GM12878 (cell line): ENCODE measurements at places on chromosomes 16 and 17. TPM values are rescaled to one million over a fixed set of nuclear protein-coding genes. Genes with fewer than 3 reads are reported as not detected.

- DNase-seq: no peak
Measured at GRCh38 chr17:33686171-33686570, 393.1 kb upstream of the ASIC2 start.

GRCh38 chr17:48409607-48410006, 20.4 kb downstream of the SKAP1 start:
- no peak for DNase-seq

DNA sequence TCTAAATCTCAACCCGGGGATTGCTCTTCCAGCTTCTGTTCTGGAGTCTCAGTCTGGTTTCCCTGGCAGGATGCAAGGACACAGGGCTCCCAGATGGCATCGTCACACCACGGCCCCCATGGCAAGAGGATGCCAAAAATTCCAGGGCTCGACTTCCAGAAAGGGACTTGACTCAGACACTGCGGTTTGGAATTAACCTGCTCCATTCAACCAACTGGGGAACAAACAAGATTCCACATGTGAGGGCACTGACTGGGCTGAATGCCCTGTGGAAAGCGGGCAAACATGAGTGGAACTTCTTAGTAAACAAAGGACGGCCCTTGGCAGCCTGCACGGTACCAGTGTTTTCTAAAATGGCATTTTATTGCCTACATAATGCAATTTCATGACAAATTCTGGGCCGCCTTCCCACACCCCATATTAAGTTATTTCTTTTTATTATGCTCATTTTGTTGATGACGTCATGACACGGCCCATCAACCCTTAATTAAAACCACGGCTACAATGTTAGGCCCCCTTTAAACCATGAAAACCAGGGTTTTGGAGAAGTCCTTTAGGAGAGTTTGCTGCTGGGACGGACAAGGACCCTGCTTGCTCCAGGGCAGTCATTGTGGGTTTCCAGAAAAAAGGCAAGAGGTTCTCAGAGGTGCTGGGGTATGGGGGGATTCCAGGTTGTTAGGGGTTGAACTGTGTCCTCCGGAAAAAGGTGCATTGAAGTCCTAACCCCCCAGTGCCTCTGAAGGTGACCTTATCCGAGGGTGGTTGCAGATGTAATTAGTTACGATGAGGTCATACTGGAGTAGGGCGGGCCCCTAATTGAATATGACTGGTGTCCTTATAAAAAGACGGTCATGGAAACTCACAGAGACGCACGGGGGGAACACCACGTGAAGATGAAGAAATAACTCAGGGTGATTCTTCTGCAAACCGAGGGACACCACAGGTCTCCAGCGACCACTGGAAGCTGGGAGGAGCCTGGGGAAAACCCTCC, 205.6 kb downstream of the FOXL1 start:
- no peak for DNase-seq

DNA sequence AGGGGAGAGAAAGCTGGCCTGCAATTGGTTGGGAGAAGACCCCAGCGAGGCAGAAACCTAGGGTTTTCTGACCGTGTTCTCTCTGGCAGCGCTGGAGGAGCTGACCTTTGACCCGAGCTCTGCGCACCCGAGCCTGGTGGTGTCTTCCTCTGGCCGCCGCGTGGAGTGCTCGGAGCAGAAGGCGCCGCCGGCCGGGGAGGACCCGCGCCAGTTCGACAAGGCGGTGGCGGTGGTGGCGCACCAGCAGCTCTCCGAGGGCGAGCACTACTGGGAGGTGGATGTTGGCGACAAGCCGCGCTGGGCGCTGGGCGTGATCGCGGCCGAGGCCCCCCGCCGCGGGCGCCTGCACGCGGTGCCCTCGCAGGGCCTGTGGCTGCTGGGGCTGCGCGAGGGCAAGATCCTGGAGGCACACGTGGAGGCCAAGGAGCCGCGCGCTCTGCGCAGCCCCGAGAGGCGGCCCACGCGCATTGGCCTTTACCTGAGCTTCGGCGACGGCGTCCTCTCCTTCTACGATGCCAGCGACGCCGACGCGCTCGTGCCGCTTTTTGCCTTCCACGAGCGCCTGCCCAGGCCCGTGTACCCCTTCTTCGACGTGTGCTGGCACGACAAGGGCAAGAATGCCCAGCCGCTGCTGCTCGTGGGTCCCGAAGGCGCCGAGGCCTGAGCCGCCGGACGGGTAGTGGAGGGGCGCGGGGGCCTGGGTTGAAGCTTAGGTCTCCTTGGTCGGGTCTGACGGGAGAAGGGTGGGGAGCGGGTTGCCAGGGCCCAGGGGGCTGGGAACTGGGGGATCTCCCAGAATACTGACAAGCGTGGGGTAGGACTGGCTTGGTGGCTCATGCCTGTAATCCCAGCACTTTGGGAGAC, 7.4 kb upstream of the PYDC1 start:
- DNase-seq: no peak

- DNase-seq: no peak
Measured at GRCh38 chr16:505479-506245, 21.9 kb upstream of the CAPN15 start.

GRCh38 chr16:1290063-1290501, 19.4 kb upstream of the UBE2I start:
- DNase-seq: no peak

- DNase-seq: no peak
Measured at GRCh38 chr17:6313835-6314234, 121.1 kb downstream of the AIPL1 start.

DNA sequence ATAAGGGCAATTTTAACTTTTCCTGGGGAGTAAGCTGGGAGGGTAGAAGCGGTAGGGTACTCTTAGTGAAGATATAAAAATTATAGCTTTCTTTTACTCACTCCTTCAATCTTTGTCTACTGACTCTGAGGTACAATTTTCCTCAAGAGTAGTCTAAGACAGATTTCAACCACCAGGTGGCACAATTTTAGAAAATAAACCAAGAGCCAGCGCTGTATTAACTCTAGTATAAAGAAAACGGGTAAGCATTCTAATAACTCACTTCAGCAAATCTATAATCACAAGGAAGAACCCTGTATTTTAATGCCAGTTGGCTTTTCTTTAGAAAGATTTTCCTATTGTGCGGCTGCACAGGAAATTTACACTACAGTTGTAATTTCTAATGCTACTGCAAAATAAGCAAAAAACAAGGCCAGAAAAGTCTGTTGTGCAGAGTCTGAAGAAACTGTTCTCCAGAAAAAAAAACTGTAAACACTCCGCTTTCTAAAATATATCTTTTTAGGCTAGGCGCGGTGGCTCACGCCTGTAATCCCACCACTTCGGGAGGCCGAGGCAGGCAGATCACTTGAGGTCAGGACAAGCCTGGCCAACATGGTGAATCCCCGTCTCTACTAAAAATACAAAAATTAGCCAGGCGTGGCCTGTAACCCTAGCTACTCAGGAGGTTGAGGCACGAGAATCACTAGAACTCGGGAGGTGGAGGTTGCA, 1.9 kb downstream of the CMC2 start:
- DNase-seq: no peak

DNA sequence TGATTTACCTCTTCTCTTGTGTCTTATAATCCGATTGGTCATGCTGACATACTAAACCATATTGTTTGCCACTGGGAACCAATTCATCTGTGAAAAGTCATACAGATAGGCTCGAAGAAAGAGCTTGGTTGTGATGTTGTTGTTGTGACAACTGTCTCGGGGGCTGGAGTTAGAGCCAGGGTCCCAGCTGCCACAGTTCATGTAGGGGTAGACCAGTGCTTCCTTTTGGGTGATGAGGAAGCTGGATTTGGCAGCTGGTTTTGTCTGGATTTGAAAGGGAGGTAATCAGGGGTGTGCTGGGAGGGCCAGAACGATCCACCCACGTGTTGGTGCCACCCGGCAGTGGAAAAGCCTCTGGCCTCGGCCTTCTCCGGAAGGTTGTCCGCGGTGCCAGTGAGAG, 438.1 kb downstream of the WWOX start:
- DNase-seq: no peak

DNA sequence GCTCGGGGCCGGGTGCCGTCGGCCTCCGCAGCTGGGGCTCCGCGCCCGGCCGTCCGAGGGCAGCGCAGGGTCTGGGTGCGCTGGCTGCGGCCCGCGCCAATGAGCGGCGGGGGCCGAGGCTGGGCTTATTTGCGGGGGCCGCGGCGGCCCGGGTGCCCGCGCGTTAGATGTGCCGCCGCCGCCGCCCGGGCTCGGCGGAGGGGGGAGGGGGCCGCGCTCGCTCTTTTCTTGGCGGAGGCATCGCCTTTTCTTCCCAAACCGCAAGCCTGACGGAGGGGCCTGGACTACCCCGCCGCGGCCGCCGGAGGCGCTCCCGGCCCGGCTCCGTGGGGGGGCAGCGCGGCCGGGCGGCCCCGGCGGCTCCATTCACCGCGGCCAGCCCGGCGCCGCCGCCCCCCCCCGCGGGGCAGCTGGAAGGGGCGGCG, at the start of gene NOTUM:
Gene NOTUM (minus strand): TSS at position 101 of the 425 bp plus-strand sequence. CDS start 278 bp downstream, outside the sequence.
- no peak for DNase-seq

ALOX12 gene
- total RNA-seq: not detected in 2 replicates

CCL14 gene
- not detected in 2 replicates for total RNA-seq

PALB2 gene
- 17.1 and 17.3 TPM in 2 replicates for total RNA-seq

IL17C gene
- not detected in 2 replicates for total RNA-seq

MYH8 gene
- not detected in 2 replicates for total RNA-seq
